Heart left ventricle (tissue), 16 donors: ENCODE measurements at places on chromosomes 12 and 14. TPM values are rescaled to one million over a fixed set of nuclear protein-coding genes. Genes with fewer than 3 reads are reported as not detected.

DNA sequence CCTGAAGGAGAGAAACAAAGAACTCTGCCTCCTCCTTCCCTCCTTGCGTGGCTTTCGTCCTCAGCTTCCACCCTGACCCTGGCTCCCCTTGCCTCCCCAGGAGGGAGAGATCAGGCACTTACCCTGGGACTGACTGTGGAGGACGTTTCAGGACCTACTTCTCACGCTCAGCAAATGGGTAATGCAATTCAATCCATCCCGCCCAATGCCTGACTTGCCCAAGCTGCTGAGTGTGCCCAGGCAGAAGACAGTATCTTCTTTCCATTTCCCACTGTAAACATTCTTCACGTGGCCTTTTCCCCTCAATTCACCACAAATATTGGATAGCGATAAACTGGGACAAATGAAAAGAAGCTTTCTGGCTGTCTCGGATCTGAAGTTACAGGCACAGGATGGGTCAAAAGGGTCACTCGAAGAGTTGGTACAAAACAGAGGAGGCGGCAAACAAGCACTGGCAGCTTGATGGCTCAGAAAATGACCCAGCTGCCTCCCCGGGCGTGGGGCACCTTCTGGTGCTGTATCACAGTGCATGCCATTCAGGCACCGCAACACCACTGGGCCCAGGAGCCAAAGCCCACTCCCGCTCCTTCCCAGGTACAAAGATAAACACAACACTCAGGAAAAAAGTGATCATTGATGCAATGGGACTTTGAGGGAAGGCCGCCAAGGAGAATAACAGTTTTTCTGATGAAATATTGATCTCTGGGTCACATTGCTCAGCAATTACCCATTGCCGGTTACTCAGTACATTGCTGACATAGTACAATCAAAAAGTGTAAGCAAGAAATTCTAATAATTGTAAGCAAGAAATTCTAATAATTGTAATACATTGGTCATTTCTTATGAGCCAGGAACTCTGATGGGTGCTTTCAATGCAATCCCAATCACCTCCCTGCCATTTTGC, 65.8 kb downstream of the TRIM9 start:
- no peak for DNase-seq

- DNase-seq: no peak
Measured at GRCh38 chr14:99252443-99252939, 19.5 kb downstream of the BCL11B start.

DNA sequence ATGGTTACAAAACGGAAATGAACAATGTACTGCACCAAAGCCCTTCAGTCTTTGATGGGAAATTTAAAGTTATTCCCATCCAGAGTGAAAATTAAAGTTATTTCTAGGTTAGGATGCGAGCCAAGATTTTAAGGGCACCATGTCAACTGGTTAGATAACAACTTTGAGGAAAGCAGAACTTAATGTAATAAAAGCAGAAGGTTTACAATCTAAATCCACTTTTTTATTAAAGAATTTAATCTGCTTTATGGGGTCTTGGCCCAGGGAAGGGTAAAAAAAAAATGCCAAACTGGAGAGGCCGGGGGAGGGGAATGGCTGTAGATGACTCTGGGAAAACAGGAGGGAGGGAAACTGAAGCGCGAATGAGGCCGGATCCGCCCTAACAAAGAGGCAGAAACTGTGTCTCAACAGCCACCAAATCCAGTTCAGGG, 108.2 kb upstream of the ATF7IP start:
- DNase-seq: no peak

DNA sequence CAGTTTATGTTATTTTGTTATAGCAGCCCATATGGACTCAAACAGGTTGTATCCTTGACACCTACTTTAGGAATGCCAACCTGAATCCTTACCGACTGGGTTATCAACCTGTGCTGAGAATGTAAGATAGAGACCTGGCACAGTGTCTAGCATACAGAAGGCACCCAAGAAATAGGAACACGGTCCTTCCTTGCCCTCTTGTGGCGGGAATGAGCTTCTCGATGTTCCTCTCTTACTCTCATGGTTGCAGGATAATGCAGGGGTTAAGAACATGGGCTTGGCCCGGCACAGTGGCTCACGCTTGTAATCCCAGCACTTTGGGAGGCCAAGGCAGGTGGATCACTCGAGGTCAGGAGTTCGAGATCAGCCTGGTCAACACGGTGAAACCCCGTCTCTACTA, 6.5 kb downstream of the C12orf43 start:
- DNase-seq: no peak

DNA sequence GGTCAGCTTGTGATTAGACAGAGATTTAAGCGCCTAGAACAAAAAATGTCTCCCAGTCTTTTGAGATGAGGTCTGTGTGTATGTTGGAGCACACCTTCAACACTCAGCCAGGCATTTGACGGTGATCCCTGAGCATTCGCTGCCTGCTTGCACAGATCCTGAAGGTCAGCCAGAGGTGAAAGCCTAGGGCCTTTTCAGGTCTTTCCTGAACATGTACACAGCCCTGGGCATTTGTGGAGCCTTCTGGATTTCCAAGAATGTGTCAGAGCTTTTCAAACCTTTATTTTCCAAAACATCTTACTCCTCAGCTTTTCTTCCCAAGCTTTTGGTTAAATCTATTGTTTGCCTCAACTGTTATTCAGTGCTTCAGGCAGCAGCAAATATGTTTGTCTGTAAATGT, 59.1 kb upstream of the AMN start:
- no peak for DNase-seq

GRCh38 chr14:37185670-37186069, 12.1 kb upstream of the MIPOL1 start:
- DNase-seq: no peak

DNA sequence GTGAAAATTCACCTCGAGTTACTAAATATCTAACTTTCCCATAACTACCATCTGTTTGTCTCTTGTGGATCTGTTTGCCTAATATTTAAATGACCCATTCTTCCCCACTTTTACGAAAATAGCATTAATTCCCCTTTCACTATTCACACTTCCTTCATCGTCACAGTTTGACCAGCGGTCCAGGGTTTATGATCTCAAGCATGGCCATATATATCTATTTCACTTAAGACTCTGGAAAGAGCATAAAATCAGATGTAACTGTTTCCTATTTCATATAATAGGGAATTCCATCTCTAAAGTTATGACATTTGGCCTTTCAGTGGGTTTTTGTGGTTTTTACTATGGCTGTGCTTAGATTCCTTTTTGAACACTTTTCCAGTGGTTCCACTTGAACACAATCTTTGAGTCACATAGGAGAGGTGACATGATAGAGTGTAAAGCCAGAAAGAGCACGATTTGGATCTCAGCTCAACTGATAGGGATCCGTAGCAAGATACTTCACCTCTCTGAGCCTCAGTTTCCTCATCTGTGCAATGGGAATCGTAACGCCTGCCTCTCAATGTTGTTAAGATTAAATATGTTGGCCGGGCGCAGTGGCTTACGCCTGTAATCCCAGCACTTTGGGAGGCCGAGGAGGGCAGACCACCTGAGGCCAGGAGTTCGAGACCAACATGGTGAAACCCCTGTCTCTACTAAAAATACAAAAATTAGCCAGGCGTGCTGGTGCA, 754 bp upstream of the BCL2L14 start:
- no peak for DNase-seq

- no peak for DNase-seq
Measured at GRCh38 chr12:132056320-132056719, 87.8 kb downstream of the DDX51 start.

- DNase-seq: no peak
Measured at GRCh38 chr12:128312661-128313060, 45.7 kb downstream of the TMEM132C start.

Gene PLBD1
- 25.0 TPM for total RNA-seq

Gene FBXO34
- total RNA-seq: 23.2 TPM

Gene NKX2-1
- not detected for total RNA-seq

Gene ACIN1
- total RNA-seq: 65.6 TPM

Gene LBHD2
- total RNA-seq: not detected

Gene NELL2
- total RNA-seq: 0.33 TPM

Gene TPH2
- not detected for total RNA-seq

Gene PTHLH
- 0.72 TPM for total RNA-seq
